CD4-positive, alpha-beta T cell treated with Interleukin-10 for 1 hour (primary cell): ENCODE measurements at places on chromosomes 3 and 15.

DNA sequence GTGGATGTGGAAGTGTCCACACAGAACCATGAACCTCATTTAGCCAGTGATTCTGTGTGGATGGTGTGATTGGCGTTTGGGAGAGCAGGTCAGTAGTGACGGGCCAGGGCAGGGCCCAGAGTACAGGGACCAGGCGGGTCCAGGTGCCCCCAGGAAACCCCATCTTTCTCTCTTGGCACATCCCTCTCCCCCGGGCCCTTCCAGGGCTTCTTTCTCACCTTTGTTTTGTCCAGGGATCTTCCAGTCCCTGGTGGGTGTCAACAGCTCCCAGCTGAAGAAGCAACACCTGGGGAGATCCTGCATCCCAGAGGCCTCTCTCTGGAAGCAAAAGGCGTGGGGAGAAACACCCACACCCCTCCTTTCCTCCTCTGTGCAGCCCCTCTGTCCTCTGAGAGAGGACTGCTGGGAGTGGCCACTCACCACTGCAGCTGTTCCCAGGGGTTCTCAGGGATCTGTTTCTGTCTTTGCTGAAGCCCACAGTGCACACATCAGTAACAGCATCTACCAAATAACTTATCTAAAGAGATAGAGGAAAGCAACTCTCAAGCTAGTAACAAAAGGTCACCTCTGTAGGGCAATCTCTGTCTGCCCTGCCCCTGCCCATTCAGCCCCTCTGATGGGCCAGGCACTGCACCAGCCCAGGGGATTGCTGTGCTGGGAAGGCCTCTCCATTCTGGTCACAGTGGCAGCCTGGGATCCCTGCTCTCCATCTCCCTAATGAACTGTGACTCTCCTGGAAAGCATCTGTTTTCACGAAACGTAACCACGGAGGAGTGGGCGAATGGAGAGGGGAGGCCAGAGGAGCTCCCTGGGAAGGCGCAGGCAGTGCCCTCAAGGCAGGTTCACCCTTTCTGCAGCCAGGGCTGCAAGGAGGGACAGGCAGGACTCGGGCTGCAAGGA, 98.3 kb upstream of the ALDH1A3 start:
- no peak for DNase-seq

DNA sequence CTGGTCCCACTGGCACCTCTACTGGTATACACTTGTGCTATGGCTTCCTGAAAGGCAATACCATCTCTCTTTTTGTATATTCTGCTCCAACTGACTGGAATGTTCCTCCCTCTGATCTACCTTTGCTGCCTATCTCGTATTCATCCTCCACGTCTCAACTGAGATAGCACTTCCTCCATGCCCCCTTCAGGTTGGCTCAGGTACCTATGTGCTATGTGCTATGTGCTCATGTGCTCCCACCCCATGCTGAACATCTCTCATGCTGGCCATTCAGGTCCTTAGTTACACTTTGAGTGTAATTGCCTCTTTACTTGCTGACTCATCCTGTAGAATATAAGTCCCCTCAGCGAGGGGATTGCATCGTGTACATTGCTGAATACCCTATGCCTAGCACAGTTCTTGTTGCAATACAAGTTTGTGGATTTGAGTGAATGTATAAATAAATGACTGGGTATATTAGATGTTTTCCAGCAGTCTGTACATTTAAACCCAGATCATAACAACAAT, 156.9 kb downstream of the SOX2 start:
- DNase-seq, result no peak

GRCh38 chr3:187926620-187927019, 181.4 kb upstream of the BCL6 start:
- no peak for DNase-seq

GRCh38 chr3:123341871-123342630, 106.8 kb downstream of the ADCY5 start:
- no peak for DNase-seq
